ENCODE measurements at places on chromosomes 1 and 21. TPM values are rescaled to one million over a fixed set of nuclear protein-coding genes. Genes with fewer than 3 reads are reported as not detected.

Gene MSTO1
- total RNA-seq: 83.3 TPM

Gene SLAMF1
- 0.72 TPM for total RNA-seq

Gene RIMKLA
- total RNA-seq: not detected

Gene CELA2B
- not detected for total RNA-seq

Gene ANKRD35
- not detected for total RNA-seq

Gene SLC35F3
- total RNA-seq: not detected

Gene FAM151A
- not detected for total RNA-seq

Gene OR2T5
- total RNA-seq: not detected

Gene OR2C3
- not detected for total RNA-seq

Gene IL22RA1
- not detected for total RNA-seq

Gene ZNF593OS
- total RNA-seq: not detected

Gene CFHR3
- not detected for total RNA-seq

Gene NASP
- 394 TPM for total RNA-seq

Gene PLEKHA6
- total RNA-seq: not detected

Gene PAPPA2
- not detected for total RNA-seq
